Activated T-cell treated with anti-CD3 and anti-CD28 coated beads for 1 hour (primary cell): ENCODE measurements at places on chromosomes 7 and 10.
A peak's percentile ranks its signal among the peaks of the same experiment; 100 is the strongest.

DNA sequence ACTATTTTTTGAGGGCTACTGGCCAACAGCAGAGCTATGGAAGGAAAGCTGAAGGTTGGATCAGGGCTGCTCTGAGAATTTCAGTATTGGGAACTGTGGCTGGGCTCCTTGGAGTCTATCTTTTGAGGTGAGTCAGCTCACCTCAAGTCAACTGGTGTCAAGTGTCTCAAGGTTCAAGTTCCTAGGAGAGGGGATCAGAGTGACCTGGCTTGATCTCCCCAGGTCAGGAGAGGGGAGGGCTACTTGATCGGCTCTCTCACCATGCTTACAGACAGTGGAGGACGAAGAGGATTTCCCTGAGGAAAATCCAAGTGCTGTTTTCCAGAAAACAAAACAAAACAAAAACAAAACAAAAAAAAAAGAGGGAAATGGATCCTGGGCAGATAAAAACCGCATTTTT is 132.8 kb downstream of the CACNB2 start:
- no peak for DNase-seq

DNA sequence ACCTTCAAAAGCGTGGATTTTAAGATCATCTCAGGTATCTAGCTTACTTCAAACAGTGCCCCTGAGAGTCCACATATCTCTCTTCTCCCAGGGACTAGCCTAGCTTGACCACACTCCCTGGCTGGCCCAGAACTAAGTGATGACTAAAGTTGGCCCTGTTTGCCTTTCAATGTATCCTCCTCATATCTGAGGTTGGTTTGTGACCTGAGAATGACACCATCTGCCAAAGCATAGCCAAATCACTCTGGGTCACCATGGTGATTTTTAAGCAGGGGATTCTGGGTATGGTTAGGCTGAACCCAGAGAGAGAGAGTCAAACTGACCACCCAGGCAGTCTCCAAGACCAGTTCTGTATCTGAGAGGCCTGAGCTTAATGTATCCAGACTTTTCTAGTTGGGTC is 16.2 kb downstream of the CNNM1 start:
- no peak for DNase-seq

DNA sequence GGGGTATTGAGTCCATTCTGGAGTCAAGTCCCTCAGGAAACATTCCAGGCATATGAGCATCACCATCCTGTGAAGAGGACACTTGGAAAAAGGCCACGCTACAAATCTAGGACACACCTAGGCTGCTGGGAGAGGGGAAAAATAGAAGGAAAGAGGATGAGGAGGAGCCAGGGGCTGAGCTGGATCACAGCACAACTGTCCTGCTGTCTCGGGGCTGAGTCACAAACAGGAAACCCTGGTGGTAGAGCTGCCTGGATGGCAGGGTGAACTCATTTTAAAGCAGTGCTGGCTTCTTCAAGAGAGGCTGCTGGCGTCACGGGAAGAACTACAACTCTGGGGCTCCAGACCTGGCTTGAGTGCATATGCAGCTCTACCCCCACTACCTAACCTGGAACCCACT is 151.5 kb downstream of the RNF216 start:
- peak; percentile 35 for DNase-seq

- DNase-seq, result no peak
These were observed 109.0 kb upstream of the PLXNA4 start for GRCh38 chr7:132685277-132685676.

- no peak for DNase-seq
These were observed 41.0 kb upstream of the C10orf120 start for GRCh38 chr10:122740640-122741039.

GRCh38 chr10:27020243-27020642 is 80.1 kb downstream of the ANKRD26 start:
- DNase-seq, result no peak

DNA sequence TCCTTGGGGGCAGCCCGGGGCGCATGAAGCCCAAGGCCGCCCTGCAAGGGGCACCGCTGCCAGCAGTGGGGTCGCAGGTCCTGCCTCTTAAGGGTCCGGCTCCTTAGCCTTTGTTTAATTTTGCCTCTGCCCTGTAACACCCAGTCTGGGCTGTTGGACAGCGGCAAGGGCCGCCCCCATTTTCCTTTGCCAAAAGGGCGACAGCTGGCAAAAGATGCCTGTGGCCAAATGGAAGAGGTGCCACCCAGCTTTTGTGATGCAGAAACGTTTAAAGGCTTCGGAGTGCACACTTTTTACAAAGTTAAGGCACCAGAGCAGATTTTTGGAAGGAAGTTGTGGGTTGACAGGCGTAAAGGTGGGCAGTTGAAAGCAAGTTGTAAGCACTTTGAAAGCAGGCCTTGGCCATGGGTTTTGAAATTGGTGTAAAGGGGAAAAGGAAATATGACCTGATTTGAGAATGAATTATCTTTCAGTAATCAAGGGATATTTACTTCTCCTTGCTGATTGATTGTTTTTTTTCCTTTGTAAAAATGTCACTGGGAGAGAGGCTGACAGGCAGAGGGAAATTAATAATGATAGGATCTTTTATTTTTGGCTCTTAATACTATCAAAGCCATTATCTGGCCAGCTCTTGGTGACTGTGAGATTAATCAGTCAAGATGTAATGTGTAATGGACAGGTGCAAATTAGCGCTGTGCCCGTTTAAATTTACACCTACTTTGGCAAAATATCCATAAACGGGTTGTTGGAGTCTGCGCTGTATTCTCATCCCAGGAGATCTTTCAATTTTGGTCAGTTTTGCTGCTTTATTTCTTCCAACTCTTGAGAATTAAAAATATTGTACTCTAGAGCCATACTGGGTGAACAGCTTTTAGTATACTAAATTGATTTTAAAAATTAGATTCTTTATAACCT is 1.2 kb downstream of the CASD1 start:
- no peak for DNase-seq

DNA sequence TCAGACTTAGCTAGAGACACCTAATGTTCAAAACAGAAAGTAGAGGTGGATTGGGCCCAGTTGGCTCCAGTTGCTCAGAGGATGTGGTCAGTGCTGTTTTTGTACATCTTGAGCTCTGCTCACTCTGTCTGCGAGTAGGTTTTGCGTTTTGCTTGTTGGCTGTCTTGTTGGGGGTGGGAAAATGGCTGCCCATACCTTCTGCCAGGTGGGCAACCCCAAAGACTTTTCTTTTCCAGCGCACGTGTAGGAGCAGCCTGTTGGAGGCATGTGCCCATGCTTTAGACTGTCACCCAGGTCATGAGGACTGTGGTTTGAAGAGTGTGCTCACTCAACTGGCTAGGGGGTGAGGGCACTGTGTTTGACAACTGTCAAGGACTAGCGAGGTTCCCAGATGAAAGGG is 73.9 kb downstream of the KAT6B start:
- DNase-seq, result no peak

DNA sequence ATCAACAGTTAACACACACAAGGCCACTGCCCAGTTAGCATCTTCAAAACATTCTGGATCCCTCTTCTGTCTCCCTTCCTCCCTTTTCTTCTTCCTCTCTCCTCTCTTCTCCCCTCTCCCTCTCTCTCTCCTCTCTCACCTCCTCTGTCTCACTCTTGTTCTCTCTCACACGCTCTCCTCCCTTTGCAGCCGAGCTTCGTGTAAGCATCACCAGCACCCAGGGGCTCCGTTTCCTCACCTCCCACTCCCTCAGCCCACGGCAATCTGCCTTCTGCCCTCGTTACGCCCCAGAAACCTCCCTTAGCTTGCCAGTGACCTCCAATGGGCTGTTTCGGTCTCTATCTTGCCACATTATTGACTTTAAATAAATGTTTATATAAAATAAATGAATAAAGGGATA is 147.4 kb downstream of the TEX36 start:
- DNase-seq, result no peak

DNA sequence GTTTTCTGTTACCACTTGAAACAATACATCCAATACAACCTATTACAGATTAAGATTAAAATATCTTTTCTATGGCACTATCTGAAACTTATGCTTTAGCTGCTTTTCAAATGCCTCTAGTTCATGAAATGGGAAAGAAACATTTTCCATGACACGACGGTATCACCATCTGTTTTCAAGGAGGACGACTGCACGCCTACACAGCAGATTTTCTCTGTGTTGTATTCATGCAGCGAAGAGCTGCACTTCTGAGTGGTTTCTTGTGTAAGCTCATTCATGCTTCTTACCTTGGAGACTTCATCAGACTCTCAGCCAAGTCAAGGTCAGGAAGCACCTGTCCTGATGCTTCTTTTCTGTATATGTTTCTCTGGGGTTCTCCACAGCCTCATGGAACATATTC is 179.2 kb downstream of the DYNC1I1 start:
- no peak for DNase-seq

GRCh38 chr10:126101736-126102135 is 205.4 kb downstream of the FANK1 start:
- no peak for DNase-seq

GRCh38 chr10:48253970-48254657 is 20.4 kb downstream of the FRMPD2 start:
- no peak for DNase-seq

GRCh38 chr10:55782181-55782580 is 578.9 kb downstream of the ZWINT start:
- DNase-seq, result no peak

- DNase-seq, result no peak
These were observed 125.8 kb downstream of the RAPGEF5 start for GRCh38 chr7:22231141-22231540.

- no peak for DNase-seq
These were observed 109.3 kb upstream of the NANOS1 start for GRCh38 chr10:118920206-118920605.

- no peak for DNase-seq
These were observed 37.4 kb downstream of the AVL9 start for GRCh38 chr7:32532716-32533115.

DNA sequence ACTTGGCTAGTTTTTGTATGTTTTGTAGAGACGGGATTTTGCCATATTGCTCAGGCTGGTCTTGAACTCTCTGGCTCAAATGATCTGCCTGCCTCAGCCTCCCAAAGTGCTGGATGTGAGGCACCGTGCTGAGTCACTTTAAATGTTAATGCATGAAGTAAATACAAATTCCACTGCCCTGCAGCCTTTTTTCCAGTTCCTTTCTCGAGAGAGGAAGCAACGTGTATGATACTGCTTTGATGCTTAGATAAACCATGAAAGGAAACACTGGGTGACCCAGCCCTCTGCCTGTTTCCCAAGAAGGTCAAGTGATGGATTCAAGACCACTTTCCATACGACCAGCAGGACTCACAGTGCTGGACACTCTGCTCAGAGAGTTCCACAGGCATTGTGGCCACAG is 11.3 kb upstream of the MRPS24 start:
- no peak for DNase-seq

DNA sequence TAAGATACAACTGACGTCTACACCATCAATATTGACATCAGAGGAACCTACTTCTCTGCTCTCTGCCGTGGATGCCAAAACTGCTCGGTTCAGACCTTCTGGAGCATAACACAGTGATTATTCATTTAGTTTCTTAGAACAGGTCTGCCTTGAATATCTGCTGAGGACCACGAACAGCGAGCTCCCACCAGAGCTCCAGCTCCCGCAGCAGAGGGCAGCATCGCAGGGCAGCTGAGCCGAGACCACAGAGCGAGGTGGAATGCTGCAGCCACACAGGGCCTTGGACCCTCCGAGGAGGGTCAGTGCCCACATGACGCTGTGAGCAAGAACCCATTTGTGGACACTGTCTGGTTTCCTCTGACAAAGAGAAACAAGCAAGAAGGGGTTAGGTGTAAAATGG is 6.8 kb downstream of the VIPR2 start:
- DNase-seq, result no peak

DNA sequence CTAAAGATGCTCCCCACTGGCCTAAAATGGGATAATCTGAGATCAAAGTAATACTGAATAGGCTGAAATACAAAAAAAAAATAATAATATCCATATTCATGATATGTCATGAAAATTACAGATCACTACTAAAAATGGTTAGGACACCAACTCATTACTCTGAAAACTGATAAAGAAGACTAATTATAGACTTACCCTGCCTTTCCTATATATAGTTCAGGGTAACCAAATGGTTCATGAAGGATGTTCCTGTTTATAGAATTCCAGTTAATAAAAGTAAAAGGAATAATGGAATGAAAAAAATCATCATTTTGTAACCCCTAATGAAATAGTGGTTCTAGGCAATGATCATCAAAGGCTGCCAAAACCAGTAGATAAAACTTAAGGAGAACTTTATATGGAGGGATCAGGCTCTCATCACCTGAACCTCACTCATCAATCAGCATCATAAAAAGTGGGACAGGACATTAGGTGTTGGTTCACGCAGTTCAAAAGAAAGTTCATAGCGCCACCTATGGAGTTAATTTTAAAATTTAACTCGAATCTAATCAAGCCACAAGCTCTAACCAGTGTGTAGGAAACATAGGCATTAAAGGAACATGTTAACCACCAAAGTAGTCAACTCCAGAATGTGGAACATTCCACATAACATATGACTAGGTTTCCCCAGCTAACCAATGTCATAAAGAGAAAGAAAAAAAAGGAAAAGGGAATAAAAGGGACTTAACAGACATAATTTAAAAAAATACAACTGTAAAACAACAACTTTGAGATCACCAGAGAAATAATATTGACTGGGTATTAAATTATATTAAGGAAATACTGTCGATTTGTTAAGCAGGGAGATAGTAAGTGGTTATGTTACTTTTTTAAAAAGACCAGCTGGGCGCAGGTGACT is 35.7 kb downstream of the P4HA1 start:
- no peak for DNase-seq

GRCh38 chr7:81300753-81301152 is 381.9 kb upstream of the SEMA3C start:
- no peak for DNase-seq

- DNase-seq, result no peak
These were observed 188.7 kb downstream of the DNAJB6 start for GRCh38 chr7:157525491-157525915.

DNA sequence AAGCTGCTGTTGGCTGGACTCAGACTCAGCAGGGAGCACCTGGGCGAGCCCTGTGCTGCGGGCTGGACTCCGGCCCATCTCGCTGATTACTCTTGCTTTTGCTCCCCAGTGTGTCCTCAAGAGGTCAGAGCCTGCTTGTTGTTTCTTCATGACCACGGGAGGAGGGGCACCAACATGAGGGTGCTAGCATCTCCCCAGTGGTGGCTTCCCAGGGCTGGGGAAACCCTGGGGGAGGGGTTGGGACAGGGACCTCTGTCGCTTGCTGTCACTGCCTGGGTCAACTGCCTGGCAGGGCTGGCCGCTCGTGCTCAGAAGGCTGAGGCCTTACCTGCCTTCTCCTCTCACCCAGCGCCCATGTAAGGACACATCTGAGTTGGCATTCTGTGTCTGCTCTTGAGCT is 152.3 kb upstream of the SHH start:
- no peak for DNase-seq

GRCh38 chr7:5437987-5438386 is 14.4 kb upstream of the TNRC18 start:
- no peak for DNase-seq

DNA sequence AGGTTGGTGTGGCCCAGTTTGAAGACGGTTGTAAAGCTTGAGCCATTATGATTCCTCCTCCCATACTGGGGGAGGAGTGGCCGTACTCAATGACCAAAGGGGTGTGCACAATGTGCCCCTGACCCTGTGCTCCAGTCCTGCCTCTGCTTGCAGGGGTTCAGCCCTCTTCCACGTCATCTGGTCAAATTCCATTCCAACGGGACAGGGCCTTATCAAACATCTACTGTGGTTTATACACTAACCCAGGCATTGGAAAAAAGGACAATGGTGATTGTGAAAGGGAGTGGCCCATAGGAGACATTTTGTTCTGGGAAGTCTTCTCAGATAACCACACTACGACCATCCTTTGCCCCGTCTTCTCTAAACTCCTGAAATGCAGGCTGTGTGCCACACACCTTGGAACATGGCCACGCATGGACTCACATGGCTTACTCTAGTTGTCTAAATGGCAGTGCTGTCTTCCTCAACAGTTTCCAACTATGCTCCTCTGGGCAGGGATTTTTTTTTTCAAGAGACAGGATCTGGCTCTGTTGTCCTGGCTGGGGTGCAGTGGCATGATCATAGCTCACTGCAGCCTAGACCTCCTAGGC is 103.0 kb downstream of the JCAD start:
- DNase-seq, result no peak
